Fibroblast of the aortic adventitia (primary cell): ENCODE measurements at places on chromosomes 7 and 10. TPM values are rescaled to one million over a fixed set of nuclear protein-coding genes. Genes with fewer than 3 reads are reported as not detected.

GRCh38 chr10:106439366-106439765 is 725.1 kb downstream of the SORCS1 start:
- DNase-seq = no peak

DNA sequence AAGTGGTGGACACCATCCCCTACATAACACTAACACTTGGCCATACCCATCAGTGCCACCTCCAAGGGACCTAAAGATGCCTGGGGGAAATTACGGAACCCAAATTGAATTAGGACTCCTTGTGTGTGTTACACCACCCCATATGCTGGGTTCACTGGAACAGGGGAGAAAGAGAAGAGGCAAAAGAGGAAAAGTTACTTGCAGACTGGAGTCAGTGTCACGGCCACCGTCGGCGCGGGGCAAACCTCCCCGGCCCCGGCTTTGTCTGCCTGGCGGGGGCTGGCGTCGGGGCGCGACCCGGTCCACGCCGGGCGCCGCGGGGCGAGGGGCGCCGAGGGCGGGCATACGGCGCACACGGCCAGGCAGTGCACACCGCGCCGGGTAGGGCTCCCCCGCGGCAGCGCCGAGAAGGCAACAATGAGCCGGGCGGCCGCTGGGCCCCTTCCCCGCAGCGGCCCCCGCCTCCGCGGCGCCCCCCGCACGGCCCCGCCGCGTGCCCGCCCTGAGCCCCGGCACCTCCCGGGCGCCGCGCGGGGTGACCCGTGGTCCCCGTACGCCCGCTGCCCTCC is 171.1 kb downstream of the FAM107B start:
- DNase-seq = no peak

DNA sequence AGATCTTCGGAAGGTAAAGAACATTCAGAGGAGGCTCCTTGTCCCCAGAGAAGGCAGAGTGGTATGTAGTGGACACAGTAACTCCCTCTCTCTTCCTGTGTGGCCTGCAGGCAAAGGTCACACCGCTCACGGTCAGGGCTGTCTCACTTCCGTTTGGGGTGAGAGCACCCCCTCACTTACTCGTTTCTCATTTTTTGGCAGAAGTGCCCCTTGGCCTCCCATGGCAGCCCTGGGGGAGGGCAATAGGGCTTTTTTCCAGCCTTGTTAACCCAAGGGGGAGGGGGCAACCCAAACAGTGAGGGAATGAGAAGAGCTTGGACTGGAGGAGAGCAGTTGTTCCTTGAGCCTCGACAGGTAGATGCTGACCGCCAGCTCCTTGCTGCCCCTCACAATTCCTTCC is 31.8 kb upstream of the SRGN start:
- DNase-seq = no peak

DNA sequence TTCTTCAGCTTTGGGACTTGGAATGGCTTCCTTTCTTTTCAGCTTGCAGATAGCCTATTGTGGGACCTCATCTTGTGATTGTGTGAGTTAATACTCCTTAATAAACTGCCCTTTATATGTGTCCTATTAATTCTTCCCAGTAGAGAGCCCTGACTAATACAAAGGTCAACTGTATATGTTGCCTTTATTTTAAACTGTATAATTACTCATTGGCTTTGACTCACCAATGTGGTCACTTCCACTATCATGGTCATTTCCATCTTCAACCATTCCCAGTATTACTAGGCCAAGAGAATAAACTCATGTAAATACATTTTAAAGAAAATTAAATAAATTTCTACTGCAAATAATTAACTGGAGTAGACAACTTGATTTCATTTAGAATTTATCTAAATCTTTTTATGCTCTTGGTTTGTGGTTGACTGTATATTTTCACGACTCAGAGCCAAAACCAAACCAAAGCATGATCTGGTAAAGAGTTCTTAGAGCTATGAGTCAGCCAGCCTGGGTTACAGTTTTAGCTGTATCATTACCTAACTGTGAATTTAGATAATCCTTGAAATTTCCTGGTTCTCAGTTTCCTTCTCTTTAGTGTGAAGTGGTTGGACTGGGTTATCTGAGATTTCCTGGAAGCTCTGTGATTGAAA is 188.4 kb downstream of the PPP1R3A start:
- DNase-seq = peak; percentile 73

The MAD1L1 gene
- total RNA-seq = 22.9 and 133 TPM in 2 replicates
